ENCODE measurements at places on chromosomes 5 and 9.

- peak; percentile 25 for DNase-seq
Measured at GRCh38 chr9:126558051-126558665, 55.6 kb upstream of the LMX1B start.

- no peak for DNase-seq
Measured at GRCh38 chr9:18717759-18718158, 243.8 kb downstream of the ADAMTSL1 start.

GRCh38 chr5:126931963-126932660, 98.2 kb downstream of the MARCHF3 start:
- DNase-seq, result no peak

GRCh38 chr9:123425836-123426365, 69.9 kb downstream of the CRB2 start:
- no peak for DNase-seq

DNA sequence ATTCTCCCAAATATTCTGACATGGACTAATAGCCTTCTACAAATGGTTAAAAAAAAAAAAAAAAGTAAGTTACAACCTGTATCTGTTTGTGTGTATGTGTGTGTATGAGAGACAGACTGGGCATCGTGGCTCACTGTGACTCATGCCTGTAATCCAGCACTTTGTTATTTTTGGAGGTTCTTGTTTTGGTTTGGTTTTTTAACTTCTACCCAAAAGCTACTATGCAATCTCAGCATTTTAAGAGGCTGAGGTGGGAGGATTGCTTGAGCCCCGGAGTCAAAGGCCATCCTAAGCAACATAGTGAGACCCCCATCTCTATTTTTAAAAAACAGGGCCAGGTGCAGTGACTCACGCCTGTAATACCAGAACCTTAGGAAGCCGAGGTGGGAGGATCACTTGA, 17.6 kb upstream of the HAVCR1 start:
- DNase-seq, result no peak

- no peak for DNase-seq
Measured at GRCh38 chr5:59759600-59760351, 133.8 kb downstream of the PDE4D start.

GRCh38 chr5:172577267-172577909, 63.7 kb upstream of the NEURL1B start:
- DNase-seq, result no peak
